Activated B cell treated with CpG ODN at 0.5 μM for 24 hours (primary cell): ENCODE measurements at places on chromosomes 3 and 15. TPM values are rescaled to one million over a fixed set of nuclear protein-coding genes. Genes with fewer than 3 reads are reported as not detected.

Gene ABTB1
- 36.1 and 42.0 TPM in 2 replicates for total RNA-seq

Gene GOLGA6L7
- not detected in 2 replicates for total RNA-seq

Gene CPOX
- total RNA-seq, result 17.3 and 17.5 TPM in 2 replicates

Gene IL17RB
- total RNA-seq, result 3.0 and 3.8 TPM in 2 replicates

Gene CASR
- 0.02 TPM in 1 of 2 replicates, not detected in the other for total RNA-seq

Gene PHC3
- 105 TPM in 2 replicates for total RNA-seq

Gene KIF7
- 0.22 and 0.44 TPM in 2 replicates for total RNA-seq

Gene DIPK2A
- 19.0 and 23.0 TPM in 2 replicates for total RNA-seq

Gene CCDC14
- 24.9 and 30.1 TPM in 2 replicates for total RNA-seq

Gene RGMA
- total RNA-seq, result not detected in 2 replicates

Gene MEX3B
- 0.12 and 0.31 TPM in 2 replicates for total RNA-seq

Gene U2SURP
- 117 and 131 TPM in 2 replicates for total RNA-seq

Gene GOLGA8S
- total RNA-seq, result 0.09 and 0.10 TPM in 2 replicates

Gene TMEM266
- 0.16 TPM in 1 of 2 replicates, not detected in the other for total RNA-seq

Gene FBXL22
- 0.64 and 1.2 TPM in 2 replicates for total RNA-seq

Gene CADM2
- not detected in 2 replicates for total RNA-seq

Gene LINGO1
- total RNA-seq, result not detected in 2 replicates

Gene ARPIN
- not detected in 2 replicates for total RNA-seq

Gene CMTM8
- total RNA-seq, result 0.24 TPM in 1 of 2 replicates, not detected in the other

Gene CPA3
- total RNA-seq, result not detected in 2 replicates

Gene FSTL1
- not detected in 2 replicates for total RNA-seq

Gene GNAT1
- total RNA-seq, result not detected in 2 replicates

Gene PPIP5K1
- 61.7 and 71.0 TPM in 2 replicates for total RNA-seq

Gene DCBLD2
- 0.95 and 1.8 TPM in 2 replicates for total RNA-seq

Gene COL6A5
- not detected in 2 replicates for total RNA-seq

Gene RYR3
- total RNA-seq, result not detected in 2 replicates

Gene TNFAIP8L3
- total RNA-seq, result not detected in 2 replicates

Gene TUSC2
- 32.2 and 33.4 TPM in 2 replicates for total RNA-seq

Gene CFAP92
- not detected in 2 replicates for total RNA-seq

Gene UNC13C
- total RNA-seq, result not detected in 2 replicates

Gene PAQR9
- not detected in 2 replicates for total RNA-seq

Gene CIDEC
- total RNA-seq, result not detected in 2 replicates

Gene PPARG
- 0.24 TPM in 1 of 2 replicates, not detected in the other for total RNA-seq

Gene GOLGA8J
- total RNA-seq, result 0.22 TPM in 1 of 2 replicates, not detected in the other

Gene LMOD3
- total RNA-seq, result not detected in 2 replicates

Gene ANKRD34C
- total RNA-seq, result not detected in 2 replicates

Gene LRRK1
- 35.9 and 43.5 TPM in 2 replicates for total RNA-seq
